ENCODE measurements at places on chromosomes 6 and 20. TPM values are rescaled to one million over a fixed set of nuclear protein-coding genes. Genes with fewer than 3 reads are reported as not detected.

The CLVS2 gene
- not detected for polyA plus RNA-seq

The MEP1A gene
- polyA plus RNA-seq: not detected

The PGC gene
- not detected for polyA plus RNA-seq

The F13A1 gene
- 0.16 TPM for polyA plus RNA-seq

The DCDC2 gene
- polyA plus RNA-seq: not detected

The TGM2 gene
- polyA plus RNA-seq: not detected

The SYNE1 gene
- 79.0 TPM for polyA plus RNA-seq

DNA sequence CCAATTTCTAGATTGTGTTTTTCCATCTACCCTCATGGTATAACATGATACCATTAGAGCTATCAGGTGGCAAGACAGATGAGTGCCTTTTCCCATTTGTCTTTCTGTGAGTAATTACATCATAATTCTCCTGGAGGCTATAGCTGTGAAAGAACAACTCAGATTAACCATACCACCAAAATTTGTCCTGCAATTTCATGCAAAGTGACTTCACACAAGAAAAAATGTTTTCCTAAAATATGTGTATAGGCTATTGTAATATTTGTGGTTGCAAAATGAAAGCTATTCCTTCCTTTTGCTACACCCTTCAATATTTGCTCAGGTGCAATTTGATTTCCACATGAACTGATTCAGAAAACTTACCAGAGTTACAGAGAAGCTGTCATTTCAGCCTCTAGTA is 547.7 kb upstream of the ID4 start:
- H3K4me1 ChIP-seq: no peaks in the 10 kb centered on the region
- no peak overlapping the region for H3K4me3 ChIP-seq
- no peaks in the 10 kb centered on the region for H3K27me3 ChIP-seq
- no peak overlapping the region for H3K27ac ChIP-seq
- no peak for DNase-seq
- no peaks in the 10 kb centered on the region for H3K36me3 ChIP-seq

DNA sequence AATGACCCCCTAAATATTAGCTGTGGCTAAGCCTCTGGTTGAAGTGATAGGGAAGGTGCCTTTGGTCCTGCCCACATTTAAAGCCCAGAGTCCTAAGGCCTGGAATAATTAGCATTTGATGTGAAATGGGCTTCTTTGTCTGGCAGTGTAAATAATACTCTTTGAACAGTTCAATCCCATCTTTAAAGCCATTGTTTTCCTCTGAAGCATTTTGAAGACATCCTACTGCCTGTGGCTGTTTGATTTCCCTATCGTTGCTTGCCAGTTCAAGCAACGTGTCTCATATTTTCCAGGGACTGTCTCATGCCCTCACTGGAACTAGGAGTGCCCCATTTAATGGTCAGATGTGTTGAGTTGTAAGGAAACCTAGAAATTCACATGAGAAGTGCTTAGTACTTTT is 89.3 kb upstream of the BTN3A2 start:
- H3K36me3 ChIP-seq: no peaks in the 10 kb centered on the region
- no peak overlapping the region for H3K4me3 ChIP-seq
- no peak for DNase-seq
- H3K4me1 ChIP-seq: peaks cover 21% of the 10 kb centered on the region
- no peak overlapping the region for H3K27ac ChIP-seq

GRCh38 chr6:20686142-20686541 is 151.9 kb downstream of the CDKAL1 start:
- no peaks in the 10 kb centered on the region for H3K36me3 ChIP-seq
- no peaks in the 10 kb centered on the region for H3K27me3 ChIP-seq
- no peak overlapping the region for H3K27ac ChIP-seq
- no peak overlapping the region for H3K4me3 ChIP-seq
- DNase-seq: no peak

- peaks cover 21% of the 10 kb centered on the region for H3K4me1 ChIP-seq
- H3K27me3 ChIP-seq: no peaks in the 10 kb centered on the region
- no peak overlapping the region for H3K27ac ChIP-seq
- H3K36me3 ChIP-seq: no peaks in the 10 kb centered on the region
These were observed 44.4 kb downstream of the TRAM2 start for GRCh38 chr6:52532457-52532856.

DNA sequence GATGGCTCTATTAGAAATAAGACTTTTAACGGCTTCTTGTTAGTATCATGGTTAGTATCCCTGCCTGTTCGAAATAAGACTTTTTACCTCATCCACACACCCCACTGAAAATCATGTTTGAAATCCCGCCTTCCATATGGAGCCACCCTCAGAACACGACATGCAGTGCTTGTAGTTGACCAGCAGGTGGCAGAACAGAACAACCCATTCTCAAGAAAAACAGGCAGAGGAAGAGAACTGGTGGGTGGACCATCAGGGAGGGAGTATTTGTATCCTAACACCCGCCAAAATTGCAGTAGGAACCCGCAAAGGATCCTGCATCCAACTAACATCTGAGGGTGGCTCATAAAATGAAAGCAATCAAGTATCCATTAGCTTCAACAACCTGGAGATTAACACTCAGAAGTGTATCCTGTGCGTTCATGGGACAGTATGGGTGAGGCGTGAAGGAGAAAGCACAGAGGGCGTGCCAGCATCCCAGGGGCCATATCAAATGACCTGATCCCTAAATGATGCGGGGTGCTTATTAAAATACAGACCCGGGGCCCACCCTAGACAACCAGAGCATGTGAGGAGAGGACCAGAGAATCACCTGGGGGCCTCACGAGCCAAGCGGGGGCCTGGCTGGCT is 89.6 kb upstream of the NHSL1 start:
- no peaks in the 10 kb centered on the region for H3K27me3 ChIP-seq
- H3K4me3 ChIP-seq: no peak overlapping the region
- no peaks in the 10 kb centered on the region for H3K36me3 ChIP-seq
- DNase-seq: peak; percentile 45
- peaks cover 8% of the 10 kb centered on the region for H3K4me1 ChIP-seq

- no peaks in the 10 kb centered on the region for H3K27me3 ChIP-seq
- no peak overlapping the region for H3K27ac ChIP-seq
- no peaks in the 10 kb centered on the region for H3K36me3 ChIP-seq
- no peaks in the 10 kb centered on the region for H3K4me1 ChIP-seq
- DNase-seq: no peak
These were observed 45.3 kb downstream of the SLC2A12 start for GRCh38 chr6:134007077-134007476.

DNA sequence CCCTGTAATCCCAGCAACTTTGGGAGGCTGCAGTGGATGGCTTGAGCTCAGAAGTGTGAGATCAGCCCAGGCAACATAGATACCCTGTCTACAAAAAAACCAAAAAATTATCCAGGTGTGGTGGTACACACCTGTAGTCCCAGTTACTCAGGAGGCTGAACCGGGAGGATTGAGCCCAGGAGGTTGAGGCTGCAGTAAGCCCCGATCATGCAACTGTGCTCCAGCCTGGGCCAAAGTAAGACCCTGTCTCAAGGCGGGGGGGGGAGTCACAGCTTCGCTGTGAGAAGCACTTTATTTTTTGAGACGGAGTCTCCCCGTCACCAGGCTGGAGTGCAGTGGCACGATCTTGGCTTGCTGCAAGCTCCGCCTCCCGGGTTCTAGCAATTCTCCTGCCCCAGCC is 54.2 kb downstream of the EZR start:
- peaks cover 51% of the 10 kb centered on the region for H3K36me3 ChIP-seq
- H3K27ac ChIP-seq: no peak overlapping the region
- no peak overlapping the region for H3K4me3 ChIP-seq
- H3K4me1 ChIP-seq: no peaks in the 10 kb centered on the region

- no peaks in the 10 kb centered on the region for H3K36me3 ChIP-seq
- H3K4me1 ChIP-seq: no peaks in the 10 kb centered on the region
- no peak overlapping the region for H3K4me3 ChIP-seq
These were observed 76.2 kb downstream of the SNX5 start for GRCh38 chr20:17892189-17892938.

DNA sequence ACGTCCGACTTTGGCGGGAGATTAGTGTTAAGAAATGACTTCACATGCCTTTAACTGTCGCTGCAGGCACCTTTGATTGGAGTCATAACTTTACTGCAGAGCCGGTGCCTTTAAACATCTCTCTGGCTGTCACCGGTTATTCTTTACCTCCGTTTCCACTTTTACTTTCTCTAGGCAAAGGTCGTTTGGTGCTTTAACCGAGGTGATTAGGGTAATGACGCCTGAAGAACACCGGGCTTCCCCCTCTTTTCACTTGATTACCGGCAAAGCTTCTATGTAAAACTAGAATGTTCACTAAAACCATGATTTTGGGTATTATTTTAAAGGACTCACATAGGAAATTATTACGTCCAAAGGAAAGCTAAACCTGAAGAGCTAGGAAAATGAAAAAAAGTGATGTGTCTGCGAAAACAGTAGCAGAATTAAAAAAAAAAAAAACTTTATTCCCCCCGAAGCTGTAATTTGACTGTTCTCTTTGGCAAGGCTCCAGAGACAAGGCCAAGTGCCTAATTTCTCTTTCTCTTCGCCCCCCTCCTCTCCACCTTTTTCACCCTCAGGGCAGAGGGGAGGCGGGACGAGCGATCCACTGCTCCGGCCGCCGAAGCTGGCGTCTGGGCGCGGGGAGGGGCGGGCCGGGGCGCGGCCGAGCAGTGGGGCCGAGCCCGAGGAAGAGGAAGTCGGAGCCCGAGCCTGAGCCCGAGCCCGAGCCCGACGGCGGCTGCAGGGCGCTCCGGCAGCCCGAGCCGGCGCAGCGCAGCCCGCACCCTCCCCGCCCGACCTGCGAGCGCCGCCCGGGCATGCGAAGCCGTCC is at the start of gene PLEKHG1:
Gene PLEKHG1 (plus strand): TSS at position 687 of the 811 bp plus-strand sequence. CDS start 133,797 bp downstream, outside the sequence.
- peak; percentile 27 for DNase-seq
- H3K36me3 ChIP-seq: no peaks in the 10 kb centered on the region
- H3K27me3 ChIP-seq: no peaks in the 10 kb centered on the region
- H3K27ac ChIP-seq: peak within 1 kb of the TSS; percentile 7

DNA sequence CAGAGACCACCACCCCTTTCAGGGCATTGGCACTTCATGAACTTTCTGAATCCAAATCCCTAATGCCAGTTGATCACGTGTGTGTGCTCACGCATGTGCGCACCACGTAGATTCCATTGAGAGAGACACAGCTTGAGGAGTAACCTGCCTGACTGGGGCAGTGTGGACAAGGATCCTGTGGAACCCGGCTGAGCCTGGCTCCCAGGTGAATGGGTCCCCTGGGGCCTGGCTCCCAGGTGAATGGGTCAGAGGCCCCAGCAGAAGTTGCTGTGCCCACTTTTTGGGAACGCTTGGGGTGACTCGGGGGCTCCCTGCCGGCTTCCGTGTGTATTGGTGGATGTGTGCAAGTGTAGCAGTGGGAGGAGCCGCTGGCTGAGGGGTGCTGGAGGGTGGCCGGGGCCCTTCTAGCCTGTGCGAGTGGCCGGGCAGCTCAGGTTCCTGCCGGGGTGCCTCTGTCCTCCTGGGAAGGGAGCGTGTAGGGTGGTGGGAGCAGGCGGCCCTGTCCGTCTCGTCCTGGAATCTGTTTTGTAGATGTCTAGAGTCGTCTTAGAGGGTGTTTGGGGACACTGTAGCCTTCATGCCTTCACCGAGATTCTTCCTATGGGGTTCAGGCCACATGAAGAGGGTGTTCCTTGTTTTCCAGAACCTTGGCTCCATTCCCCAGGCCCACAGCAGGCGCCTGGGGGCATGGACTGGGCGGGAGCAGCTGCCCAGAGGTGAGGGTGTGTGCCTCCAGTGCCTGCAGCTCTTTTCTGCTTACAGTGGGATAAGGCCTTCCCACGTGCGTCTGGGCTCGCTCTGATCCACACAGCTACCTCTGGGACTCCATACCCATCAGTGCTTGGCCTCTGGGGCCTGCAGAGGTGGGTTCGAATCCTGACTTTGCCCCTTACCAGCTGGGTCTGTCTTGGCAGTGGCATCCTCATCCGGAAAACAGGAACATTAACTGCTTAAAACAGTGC is 3.2 kb downstream of the RBM38 start:
- H3K4me3 ChIP-seq: peak overlapping the region; percentile 96
- no peak for DNase-seq
- H3K27me3 ChIP-seq: no peaks in the 10 kb centered on the region

- no peak overlapping the region for H3K27ac ChIP-seq
- H3K36me3 ChIP-seq: no peaks in the 10 kb centered on the region
- no peak for DNase-seq
- no peaks in the 10 kb centered on the region for H3K27me3 ChIP-seq
- H3K4me1 ChIP-seq: no peaks in the 10 kb centered on the region
These were observed 8.7 kb downstream of the RNF144B start for GRCh38 chr6:18395856-18396197.

Data from CD8-positive, alpha-beta memory T cell (primary cell).